ENCODE measurements at places on chromosomes 2 and 18.

- no peak for DNase-seq
These were observed 848.0 kb upstream of the FAM98A start for GRCh38 chr2:34447097-34447496.

GRCh38 chr2:233674995-233675394, 3.3 kb downstream of the UGT1A9 start:
- DNase-seq = no peak

- peak; percentile 55 for DNase-seq
These were observed 560.6 kb downstream of the SLC4A3 start for GRCh38 chr2:220188031-220188430.

DNA sequence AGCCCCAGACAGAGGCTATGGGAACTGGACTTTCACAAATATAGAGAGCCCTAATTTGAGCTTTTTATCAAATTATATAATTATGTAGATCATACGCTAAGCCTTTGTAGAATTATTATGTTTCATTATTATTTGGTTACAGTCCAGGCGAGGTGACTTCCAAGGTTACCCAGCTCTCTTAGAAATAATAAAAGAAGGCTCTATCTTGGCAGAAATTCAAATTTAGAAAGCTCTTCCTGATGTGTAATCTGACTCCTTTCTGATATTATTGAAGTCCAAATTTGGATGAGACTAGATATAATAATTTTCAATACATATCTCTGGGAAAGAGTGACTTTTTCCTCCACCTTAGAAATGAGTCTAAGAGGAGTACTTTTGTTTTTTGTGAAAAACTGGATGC, 4.8 kb upstream of the SLC38A11 start:
- DNase-seq = no peak

DNA sequence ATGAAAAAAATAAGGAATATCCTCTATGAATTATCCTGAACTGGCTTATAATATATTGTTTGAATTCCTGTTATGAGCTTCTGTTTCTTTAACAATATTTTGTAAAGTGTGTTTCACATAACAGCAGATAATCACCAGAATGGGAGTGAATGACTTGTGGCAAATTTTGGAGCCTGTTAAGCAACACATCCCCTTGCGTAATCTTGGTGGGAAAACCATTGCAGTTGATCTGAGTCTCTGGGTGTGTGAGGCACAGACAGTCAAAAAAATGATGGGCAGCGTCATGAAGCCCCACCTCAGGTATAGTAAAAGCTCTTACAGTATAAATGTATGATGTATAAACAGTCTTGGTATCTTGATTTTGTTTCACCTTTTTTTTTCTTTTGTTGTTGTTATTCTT, 5.9 kb downstream of the GEN1 start:
- DNase-seq = no peak

- no peak for DNase-seq
These were observed 1.2 kb downstream of the KIF5C start for GRCh38 chr2:148876202-148876594.

- no peak for DNase-seq
These were observed 49.9 kb upstream of the TAF1B start for GRCh38 chr2:9793156-9793917.

- DNase-seq = no peak
These were observed 561.0 kb downstream of the ARHGAP15 start for GRCh38 chr2:143690235-143690634.

GRCh38 chr2:32591669-32592463, 36.0 kb upstream of the TTC27 start:
- DNase-seq = no peak

- DNase-seq = no peak
These were observed 382.4 kb upstream of the SMIM21 start for GRCh38 chr18:75809926-75810255.

- DNase-seq = no peak
These were observed 16.0 kb downstream of the ZBTB7C start for GRCh38 chr18:48393170-48393569.

DNA sequence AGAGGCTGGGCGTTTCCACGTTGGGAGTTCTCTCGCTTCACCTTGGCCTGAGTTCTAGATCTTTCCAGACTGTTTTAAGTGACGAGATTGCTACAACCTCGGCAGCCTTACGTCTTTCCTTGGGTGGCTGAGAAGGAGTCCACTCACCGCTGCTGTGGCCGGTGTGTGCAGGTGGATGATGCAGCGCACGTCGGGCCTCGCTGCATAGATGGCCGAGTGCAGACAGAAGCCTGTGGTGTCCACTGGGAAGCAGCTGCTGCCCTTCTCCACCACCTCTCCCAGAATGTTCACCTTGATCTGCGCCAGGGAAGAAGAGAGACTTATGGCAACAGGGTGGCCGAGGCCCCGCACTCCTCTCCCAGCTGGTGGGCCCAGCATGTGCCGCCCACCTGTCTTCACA, 75.7 kb downstream of the ADD2 start:
- no peak for DNase-seq

GRCh38 chr2:172908275-172908674, 167.4 kb upstream of the MAP3K20 start:
- DNase-seq = no peak

DNA sequence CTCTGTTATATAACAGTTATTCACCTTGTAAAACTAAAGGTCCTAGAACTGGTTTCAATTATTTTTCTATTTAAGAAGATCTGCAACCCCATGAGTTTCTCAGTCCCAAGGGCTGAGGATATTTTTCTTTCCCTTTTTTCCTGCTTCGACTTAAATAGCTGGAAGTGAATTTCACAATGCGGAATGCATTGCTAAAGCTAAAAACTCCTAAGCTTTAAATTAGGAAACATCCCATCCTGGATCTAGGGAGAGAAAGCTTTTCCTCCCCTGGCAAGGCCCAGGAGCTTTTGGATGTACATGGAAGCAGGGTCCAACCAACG, 1.4 kb downstream of the RFX8 start:
- no peak for DNase-seq

GRCh38 chr2:210895132-210895531, 338.7 kb downstream of the CPS1 start:
- DNase-seq = no peak

DNA sequence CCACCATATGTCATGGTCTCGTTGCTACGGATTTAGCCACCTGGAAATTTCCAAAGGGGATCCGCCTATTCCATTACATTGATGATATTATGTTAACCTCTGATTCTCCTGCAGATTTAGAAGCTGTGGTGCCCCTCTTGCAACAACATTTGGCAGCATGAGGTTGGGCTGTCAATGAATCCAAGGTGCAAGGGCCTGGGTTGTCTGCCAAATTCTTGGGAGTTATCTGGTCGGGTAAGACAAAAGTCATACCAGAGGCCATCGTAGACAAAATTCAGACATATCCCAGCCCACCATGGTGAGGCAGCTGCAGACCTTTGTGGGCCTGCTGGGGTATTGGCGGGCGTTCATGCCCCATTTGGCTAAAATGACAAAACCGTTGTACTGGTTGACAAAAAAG, 13.6 kb upstream of the C2orf42 start:
- DNase-seq = no peak

- no peak for DNase-seq
These were observed 40.7 kb downstream of the MC4R start for GRCh38 chr18:60331890-60332289.

DNA sequence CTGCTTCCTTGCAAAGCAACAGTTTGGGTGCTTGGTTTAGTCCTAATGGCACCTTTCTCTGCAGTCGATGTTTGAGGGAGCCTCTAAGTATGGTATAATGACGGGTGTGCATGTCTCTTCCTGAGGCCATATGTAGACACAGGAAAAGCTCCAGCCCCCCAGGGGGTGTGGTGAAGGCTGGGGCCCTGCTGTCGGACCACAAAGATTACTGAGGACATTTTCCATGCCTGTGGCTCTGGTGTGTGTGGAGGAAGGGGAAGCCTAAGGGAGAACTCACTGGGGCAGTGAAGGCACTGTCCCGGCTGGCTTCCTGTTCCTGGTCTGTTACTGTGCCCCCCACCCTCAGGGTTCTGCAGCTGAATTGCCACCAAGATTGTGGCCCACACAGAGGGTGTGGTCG, 187.1 kb downstream of the FHOD3 start:
- no peak for DNase-seq

GRCh38 chr18:70149616-70150301, 55.7 kb downstream of the RTTN start:
- DNase-seq = no peak

DNA sequence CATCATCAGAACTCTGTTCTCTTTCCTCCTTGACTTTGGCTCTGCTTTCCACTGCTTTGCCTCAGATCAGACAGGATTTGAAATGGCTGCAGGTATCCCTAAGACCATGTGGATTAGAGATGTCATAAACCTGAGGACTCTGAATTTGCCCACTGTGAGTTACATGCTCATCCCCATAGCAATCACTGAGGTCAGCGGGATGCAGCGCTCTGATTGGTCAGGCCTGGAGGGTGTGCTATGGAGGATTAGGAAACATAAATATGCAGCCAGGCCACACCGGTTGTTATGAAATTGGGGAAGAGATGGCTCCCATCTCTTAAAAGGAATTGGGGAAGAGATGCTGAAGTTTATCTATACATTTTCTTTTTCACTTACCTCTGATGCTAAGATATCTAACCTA, 73.7 kb upstream of the DNAJC10 start:
- peak; percentile 44 for DNase-seq

Data from H4 (cell line).